ENCODE measurements at places on chromosomes 6 and 20.

- no peak for DNase-seq
These were observed 10.7 kb downstream of the PXMP4 start for GRCh38 chr20:33709398-33709797.

- no peak for DNase-seq
These were observed 226.1 kb upstream of the GJE1 start for GRCh38 chr6:141906569-141907080.

GRCh38 chr6:71459162-71459561, 170.6 kb downstream of the OGFRL1 start:
- no peak for DNase-seq

- DNase-seq = no peak
These were observed 280.5 kb upstream of the OPRM1 start for GRCh38 chr6:153758516-153758915.

- no peak for DNase-seq
These were observed 287.6 kb downstream of the PHF3 start for GRCh38 chr6:63923139-63923739.

- DNase-seq = no peak
These were observed 2.3 kb downstream of the SIRPA start for GRCh38 chr20:1897541-1897940.

DNA sequence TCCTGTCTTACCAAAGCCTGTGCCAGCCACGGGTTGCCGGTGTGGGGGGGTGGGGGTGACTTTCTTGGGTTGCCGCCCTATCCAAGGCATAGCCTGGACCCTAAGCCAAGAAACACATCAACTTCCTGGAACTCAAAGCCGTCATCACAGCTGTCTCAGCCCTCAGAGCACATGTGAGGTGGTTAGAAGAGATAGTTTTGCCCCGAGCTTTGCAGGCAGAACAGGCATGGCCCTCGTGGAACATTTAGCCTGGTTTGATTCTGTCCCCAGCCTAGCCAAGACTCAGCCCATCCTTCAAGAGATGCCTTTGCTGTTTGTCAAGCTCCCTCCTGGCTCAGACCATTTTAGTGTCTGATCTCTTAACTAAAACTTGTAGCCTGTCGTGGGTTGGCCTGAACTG, 64.9 kb downstream of the RREB1 start:
- DNase-seq = no peak

DNA sequence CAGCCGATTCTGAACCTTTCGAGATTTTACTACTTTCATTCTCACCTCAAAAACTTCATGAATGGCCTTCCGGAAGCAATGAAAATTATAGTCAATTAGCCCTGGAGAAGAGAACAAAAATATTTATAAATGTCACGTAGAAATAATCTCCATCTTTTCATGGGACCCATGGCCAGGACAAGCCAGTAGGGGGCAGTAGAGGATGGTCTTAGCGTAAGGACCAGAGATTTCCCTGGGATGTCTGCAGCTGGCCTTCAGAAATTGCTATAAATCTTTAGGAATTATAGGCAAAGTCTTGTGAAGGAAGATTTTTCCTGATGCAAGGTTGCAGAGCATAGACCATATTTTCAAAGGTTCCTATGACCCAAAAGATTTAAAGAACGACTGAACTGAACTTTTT, 15.6 kb upstream of the UBE2J1 start:
- peak; percentile 42 for DNase-seq

- no peak for DNase-seq
These were observed 63.1 kb upstream of the UNC93A start for GRCh38 chr6:167227984-167228383.

All from stimulated activated CD4-positive, alpha-beta T cell treated with anti-CD3 and anti-CD28 coated beads, Interleukin-1b, Interleukin-23, amount 100 ng/mL, for 24 hours (primary cell).